ENCODE measurements at places on chromosomes 3 and 15. TPM values are rescaled to one million over a fixed set of nuclear protein-coding genes. Genes with fewer than 3 reads are reported as not detected.

DNA sequence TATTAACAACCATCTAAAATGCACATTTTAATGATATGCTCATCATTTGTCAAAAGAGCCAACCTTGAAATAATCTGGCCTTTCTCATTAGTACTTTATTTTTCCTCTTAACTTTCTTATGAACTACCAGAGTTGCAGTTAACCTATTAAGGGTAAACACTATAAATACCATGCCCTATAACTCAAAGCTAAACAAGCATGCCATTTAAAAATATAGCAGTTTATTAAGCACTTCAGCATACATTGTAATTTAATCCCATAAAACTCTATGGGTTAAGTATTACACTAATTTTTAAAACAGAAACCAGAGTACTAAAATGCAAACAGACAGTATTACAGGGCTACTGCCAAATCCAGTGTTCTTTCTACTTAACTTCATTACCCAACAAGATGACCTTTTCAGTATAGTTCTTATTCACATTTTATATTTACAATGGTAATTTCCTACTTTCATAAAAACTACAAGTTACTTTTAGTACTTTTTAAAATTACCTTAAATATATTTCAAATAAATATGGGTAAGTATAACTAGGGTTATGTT lies 11.8 kb downstream of the NPTN start:
- DNase-seq = no peak

- DNase-seq = no peak
Observed at GRCh38 chr3:49054344-49054862, 25.2 kb upstream of the IMPDH2 start.

Gene NR1I2
- total RNA-seq = 0.08 TPM

GRCh38 chr3:116394365-116394764 lies 50.9 kb downstream of the LSAMP start:
- no peak for DNase-seq

Gene SLC22A14
- total RNA-seq = not detected

GRCh38 chr3:50620420-50620819 lies 3.5 kb downstream of the MAPKAPK3 start:
- no peak for DNase-seq

DNA sequence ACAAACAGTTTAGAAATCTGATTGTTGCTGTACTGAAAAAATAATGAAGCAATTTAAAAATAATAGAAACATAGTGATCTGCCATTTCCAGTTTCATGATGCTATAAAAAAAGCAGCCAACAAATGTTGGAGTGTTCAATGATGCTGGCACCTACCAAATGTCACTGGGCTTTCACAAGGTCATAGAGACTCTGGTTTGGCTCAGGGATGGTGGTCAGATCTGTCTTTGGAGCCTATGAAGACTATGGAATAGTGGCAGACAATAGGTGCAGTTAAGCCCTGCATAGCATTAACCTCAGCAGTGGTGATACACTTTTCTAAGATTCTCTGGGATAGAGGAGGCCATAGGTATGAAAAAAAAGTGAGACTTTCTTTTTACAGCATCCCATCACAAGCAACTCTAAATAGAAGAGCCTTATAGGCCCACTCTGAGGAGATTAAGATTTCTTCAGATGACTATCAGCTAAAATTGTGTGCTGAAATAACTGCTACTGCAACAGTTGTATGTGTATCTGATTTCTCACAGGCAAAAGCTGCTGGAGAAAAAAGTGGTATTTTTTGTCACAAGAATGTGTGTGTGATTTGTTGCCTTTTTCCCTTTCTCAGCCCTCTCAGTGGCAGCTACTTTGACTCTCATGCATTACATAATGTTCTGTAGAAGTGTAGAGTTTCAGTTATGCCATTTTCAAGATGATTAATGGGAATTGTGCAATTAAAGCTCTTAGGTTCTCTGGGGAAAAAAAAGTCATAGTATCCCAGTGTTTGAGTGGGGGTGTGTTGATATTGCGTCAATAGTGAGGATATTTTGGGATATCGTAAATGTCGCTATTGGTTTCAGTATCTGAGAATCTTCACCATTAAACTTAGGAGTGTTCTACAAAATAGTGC lies 137.4 kb downstream of the MBNL1 start:
- no peak for DNase-seq

All from SJSA1 (cell line).